NCI-H82 (cell line): ENCODE measurements at places on chromosomes 16 and 17.

DNA sequence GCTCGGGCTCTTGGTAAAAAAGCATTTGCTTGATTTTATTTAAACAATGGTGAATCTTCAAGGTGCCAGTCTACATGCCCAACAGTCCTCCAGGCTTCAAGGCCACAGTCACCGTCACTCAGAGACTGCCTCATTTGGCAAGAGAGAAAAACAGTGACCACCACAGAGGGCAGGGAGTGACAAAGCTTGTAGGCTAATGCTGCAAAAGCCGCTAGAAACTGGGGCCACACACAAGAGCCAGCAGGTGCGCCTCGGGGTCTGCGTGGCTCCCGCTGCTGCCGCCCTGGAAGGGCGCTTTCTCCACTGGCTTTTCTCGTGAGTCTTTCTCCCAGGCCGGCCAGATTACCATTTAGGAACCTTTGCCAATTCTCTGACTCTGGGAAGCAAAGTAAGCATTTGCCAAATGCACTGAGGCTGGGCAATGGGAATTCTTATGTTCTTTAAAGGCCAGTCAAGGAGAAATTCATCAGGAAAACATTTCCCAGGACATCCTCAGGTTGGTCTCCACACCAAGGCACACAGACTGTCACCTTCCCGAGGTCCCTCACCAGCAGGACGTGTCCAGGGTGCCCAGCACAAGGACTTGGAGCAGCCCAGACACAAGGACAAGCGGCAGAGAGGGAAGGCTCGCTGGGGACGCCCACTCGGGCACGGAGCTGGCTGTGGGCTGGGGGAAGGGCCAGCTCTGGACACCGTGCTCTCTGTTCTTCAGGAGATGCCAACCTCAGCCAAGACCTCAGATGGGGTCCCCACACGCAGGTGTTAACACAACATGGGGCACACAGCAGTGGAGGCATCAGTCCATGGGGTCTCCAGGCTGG lies 12.5 kb upstream of the C16orf95 start:
- no peak for DNase-seq

DNA sequence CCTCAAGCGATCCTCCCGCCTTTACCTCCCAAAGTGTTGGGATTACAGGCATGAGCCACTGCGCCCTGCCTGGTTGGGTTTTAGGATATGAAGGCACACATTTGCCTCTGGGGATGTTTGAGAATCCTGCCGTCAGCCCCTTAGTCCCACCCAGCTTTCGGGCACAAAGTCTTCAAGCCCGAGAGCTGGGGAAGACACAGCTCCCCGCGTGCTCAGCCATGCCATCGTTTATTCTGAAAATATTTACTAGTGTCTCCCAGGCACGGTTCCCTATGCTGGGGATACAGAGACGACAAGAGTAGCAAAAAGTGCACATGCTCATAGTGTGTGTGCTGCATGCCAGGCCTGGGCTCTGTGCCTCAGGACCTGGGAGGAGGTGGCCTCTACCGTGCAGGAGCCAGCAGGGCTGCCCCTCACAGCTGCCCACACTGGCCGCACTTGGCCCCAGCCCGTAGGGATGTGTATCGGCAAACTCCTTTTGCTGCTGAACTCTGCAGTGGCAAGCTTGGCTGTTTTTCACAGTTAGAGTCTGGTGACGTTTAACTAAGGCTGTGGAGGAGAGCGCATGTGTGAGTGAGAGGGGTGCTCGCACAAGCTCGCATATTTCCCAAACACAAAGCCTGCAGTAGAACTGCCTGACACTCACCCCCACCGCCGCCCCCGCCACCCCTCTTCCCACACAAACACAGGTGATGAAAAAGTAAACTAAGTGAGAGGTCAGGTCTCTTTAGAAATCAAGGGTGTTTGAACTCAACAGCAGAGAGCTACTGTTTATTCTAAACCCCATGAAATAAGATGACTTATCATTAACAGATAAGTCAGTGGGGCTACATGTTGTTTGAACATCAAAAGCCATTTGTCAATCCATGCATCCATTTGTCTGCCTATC lies 266.4 kb downstream of the MRTFB start:
- no peak for DNase-seq

DNA sequence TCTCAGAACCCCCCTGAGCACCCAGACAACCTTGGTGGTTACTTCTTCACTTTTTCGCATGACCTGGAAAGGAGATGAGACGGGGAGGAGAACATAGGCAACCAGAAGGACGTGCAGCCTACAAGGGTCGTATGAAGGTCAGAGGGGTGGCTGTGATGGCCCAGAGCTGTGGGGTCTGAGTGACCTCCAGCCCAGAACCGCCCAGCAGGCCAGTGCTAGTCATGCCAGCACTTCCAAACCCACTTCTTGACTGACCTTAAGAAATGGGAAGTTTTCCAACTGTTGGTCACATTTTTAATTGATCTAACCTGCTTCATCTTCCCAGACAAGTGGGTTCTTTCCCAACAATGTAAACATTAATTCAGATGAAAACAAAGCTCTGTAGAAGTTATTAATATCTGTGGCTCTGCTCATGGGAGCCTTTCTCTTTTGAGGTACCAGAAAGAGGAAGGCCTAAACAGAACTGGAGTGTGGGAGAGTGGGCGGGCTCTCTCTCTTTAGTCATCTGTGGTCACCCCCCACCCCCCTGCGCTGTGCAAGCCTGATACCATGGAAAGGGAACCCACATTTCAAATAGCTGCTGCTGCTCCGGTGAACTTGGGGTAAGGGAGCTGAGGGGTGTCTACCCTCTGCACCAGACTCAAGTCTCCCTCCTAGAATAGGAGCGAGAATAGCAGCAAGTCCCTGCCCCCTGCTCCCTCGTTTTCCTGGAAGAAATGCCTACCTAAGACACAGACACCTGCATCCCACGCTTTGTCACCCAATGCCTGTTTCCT lies 101.6 kb downstream of the RAB11FIP4 start:
- DNase-seq, result no peak

DNA sequence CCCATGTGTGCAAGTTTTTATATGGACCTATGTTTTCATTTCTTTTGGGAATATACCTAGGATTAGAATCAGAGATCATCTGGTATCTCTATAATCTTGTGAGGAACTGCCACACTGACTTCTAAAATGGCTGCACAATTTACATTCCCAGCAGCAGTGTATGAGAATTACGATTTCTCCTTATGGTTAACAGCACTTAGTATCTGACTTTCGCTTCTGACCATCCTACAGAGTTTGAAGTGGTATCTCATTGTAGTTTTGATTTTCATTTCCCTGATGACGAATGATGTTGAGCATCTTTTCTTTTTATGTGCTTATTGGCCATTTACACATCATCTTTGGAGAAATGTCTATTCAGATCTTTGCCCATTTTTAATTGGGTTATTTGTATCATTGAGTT lies 10.0 kb downstream of the C16orf96 start:
- DNase-seq, result no peak

DNA sequence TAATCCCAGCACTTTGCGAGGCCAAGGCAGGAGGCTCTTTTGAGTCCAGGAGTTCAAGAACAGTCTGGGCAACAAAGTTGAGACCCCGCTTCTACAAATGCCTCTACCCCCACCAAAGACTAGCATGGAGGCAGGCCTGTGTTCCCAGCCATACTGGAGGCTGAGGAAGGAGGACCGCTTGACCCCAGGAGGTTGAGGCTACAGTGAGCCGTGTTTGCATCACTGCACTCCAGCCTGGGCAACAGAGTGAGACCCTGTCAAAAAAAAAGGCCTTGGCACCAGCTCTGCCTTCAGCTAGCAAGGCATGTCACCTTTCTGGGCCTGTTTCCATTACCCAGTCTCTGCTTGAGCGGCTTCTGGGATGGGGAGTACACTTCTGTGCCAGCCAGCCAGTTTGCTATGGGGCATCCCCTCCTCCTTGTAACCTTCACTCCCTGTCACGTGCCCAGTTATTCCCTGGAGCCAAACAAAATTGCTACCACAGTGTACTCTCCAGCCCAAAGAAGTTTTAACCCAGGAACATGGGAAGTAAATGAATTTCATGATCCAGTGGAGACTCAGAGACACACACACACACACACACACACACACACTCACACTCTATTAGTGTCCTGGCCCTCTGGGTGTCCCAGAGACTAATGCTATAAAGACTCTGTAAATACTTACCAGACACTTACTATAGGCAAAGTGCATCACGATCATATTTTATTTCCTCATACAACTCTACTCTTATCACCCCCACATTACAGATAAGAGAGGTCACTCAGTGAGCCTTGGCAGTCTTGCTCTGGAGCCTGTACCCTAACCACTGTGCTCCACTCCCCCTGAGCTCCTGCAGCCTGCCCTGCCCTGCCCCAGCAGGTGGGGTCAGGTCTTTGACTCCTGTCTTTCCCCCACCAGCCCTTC lies 2.5 kb downstream of the CISD3 start:
- no peak for DNase-seq

GRCh38 chr17:11122908-11123307 lies 118.1 kb upstream of the SHISA6 start:
- DNase-seq, result no peak

DNA sequence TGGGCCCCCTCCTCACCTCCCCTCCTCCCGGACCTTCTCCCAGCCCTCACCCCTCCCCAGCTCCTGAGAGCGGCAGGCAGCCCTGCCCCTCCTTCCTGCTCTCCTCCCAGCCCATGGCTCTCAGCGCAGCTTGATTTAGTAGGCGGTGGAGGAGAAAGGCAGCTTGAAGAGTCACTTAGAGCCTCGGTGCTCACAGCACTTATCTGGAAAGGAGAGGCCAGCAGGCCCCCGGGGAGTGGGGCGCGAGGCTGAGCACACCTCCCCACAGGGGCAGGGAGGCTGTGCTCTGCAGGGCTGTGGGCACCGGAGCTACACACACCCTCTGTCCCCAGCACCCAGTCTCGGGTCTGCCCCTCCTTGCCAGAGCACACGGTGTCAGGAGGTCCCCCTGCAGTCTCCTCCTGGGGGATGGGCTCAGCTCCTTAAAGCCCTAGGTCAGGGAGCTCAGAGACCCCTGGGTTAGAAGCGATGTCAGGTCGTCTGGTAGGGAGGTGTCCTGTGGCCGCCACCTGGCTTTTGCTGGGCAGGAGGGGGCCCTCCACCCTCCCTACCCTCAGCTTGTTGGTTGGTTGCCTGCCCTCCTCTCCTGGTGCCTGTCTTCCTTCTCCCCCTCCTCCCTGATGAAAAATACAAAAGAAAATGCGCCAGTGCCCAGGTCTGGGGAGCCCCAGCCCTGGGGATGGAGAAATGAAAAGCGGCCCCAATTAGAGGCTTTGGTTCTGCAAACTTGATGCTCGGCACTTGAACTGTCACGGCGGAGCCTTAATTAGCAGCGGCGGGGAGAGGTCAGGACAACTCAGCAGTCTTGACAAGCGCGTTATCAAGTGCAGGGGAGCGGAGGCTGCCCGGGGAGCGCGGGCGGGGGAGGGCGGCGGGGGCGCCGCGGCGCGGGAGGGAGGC lies 151.1 kb upstream of the GSE1 start:
- peak; percentile 84 for DNase-seq

GRCh38 chr16:35208001-35208935 lies 1748.9 kb downstream of the TP53TG3F start:
- peak; percentile 26 for DNase-seq

DNA sequence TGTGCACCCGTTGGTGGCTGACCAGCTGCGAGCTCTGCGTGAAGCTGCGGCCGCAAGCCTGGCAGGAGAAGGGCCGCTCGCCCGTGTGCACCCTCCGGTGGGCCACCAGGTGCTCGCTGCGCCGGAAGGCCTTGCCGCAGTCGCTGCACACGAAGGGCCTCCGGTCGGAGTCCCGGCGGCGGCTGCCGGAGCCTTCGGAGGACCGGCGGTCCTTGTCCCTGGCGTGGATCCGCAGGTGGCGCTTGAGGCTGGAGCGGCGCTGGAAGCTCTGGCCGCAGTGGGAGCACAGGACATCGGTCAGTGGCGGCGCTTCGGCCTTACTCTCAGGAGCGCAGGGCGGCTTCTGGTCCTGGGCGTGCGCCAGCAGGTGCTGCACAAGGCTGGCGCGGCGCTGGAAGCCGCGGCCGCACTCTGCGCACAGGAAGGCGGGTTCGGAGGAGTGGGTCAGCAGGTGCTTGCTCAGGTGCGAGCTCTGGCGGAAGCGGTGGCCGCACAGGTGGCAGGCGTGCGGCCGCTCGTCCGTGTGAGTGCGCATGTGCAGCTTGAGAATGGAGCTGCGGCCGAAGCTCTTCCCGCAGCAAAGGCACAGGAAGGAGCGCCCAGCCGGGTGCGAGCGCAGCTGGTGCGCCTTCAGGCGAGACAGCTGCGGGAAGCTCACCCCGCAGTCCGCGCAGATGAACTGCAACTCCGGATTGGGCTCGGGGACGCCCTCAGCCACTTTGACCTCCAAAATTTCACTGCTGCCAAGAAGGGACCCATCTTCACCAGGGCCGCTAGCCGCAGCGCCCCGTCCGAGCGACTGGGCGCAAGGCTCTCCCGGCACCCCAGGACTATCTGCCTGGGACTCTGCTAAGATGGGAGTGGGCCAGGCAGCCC lies 9.1 kb downstream of the ZSCAN10 start:
- DNase-seq, result peak; percentile 26

GRCh38 chr17:12993631-12994030 lies 24.2 kb downstream of the ELAC2 start:
- DNase-seq, result no peak

- no peak for DNase-seq
Measured at GRCh38 chr16:70388006-70388680, 41.4 kb downstream of the DDX19A start.

- DNase-seq, result no peak
Measured at GRCh38 chr17:17253406-17253805, 16.4 kb upstream of the FLCN start.

GRCh38 chr17:77847221-77848085 lies 111.0 kb upstream of the TNRC6C start:
- DNase-seq, result no peak

- DNase-seq, result no peak
Measured at GRCh38 chr17:41917192-41917591, 1.6 kb downstream of the ACLY start.

DNA sequence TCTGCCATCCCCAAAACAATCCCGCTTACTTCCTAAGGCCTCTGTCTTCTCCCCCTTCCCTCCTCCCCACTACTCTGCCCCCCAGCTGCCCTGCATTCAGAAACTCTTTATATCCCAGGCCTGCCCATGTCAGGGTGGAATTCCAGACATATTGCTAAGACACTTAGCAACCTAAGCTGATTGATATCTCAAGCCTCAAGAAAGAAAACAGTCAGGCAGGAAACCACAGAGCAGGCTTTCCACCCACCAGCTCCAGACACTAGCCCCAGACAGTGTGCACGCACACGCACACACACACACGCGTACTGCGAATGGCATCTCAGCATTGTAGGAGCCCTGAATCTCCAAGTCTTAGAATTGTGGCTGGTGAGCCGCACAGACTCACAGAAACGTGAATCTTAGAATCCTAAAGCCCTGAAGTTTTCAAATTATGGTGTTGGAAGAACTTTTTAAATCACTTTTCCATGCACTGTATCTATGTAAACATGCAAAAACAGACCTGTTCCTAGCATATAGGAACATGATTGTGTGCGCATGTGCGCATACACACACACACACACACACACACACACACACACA lies 8.8 kb upstream of the LPCAT2 start:
- peak; percentile 77 for DNase-seq
